ENCODE measurements at places on chromosomes 16 and 17. TPM values are rescaled to one million over a fixed set of nuclear protein-coding genes. Genes with fewer than 3 reads are reported as not detected.
A peak's percentile ranks its signal among the peaks of the same experiment; 100 is the strongest.

- DNase-seq = no peak
Observed at GRCh38 chr17:35053204-35053603, 10.3 kb downstream of the RFFL start.

DNA sequence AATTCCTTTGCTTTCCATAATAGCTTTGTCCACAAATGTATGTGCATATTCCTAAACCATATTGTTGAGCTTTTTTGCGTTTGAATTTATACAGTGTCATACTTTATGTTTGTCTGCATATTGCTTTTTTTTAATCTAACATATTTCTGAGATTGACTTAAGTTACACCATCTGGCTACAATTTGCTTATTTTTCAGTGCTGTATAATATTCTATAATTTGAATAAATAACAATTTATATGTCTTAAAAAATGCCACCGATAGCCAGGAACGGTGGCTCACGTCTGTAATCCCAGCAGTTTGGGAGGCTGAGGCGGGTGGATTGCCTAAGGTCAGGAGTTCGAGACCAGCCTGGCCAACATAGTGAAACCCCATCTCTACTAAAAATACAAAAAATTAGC is 1.5 kb upstream of the PIMREG start:
- DNase-seq = no peak

GRCh38 chr17:73506470-73507435 is 137.5 kb downstream of the SDK2 start:
- DNase-seq = no peak

CAPNS2 gene
- total RNA-seq = 0.57 TPM

LGALS9C gene
- not detected for total RNA-seq

MYH2 gene
- 0.22 TPM for total RNA-seq

- peak; percentile 71 for DNase-seq
Observed at GRCh38 chr16:86095131-86095752, 196.3 kb downstream of the IRF8 start.

EPOP gene
- total RNA-seq = 2.3 TPM

DNA sequence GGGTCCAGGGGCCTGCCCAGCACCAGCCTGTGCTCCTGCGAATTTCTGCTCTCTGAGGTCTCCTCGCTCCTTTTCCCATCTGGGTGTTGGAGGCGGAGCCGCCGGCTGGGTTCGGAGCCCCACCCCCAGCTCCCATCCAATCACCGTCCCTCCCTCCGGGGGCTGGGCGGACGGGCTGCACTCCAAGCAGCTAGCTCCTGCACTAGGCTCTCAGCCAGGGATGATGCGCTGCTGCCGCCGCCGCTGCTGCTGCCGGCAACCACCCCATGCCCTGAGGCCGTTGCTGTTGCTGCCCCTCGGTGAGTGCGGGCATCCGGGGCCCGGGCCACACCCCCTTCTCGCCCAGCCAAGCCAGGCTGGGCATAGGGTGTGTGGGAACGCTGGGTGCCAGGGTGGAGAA is at the start of gene NRN1L:
TSS of gene NRN1L (plus strand) at position 202 of the 400 bp plus-strand sequence. CDS start at position 221, 19 bp downstream.
- DNase-seq = peak; percentile 94

DNA sequence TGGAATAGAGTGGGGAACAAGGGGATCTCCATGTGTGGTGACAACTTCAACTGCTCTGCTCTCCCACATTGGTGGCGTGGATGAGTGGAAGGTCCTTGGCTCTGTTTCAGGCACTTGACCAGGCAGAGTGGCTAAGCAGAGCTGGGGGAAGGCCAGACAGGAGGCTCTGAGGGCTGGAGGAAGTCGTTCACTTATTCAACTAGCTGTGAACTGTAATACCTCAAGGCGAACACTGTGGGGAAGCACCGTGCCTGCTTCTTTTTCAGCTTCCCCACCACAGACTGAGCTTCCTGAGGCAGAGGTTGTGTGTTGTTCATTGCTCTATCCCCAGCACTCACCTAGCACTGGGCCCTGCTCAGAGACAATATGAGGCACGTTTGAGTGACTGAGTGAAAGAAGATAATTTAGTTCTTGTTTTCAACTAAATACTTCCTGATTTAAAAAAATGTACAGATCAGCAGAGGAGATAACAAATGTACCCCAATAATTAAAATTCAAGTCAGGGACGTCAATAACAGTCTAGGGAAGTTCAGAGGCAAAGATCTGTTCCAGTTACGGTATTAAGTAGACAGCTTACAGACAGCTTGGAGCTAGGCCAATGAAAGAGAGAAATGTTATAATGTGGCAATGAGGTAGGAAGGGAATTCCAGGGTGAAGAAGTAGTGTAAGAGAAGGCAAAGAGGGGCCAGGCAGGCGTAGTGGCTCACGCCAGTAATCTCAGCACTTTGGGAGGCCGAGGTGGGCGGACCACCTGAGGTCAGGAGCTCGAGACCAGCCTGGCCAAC is 34.7 kb downstream of the MYO18A start:
- no peak for DNase-seq

- DNase-seq = peak; percentile 92
Observed at GRCh38 chr17:77886387-77886728, 72.1 kb upstream of the TNRC6C start.

NME1 gene
- total RNA-seq = 23.2 TPM

- peak; percentile 86 for DNase-seq
Observed at GRCh38 chr16:57000271-57001025, 11.1 kb downstream of the NLRC5 start.

CDC27 gene
- 81.2 TPM for total RNA-seq

DNA sequence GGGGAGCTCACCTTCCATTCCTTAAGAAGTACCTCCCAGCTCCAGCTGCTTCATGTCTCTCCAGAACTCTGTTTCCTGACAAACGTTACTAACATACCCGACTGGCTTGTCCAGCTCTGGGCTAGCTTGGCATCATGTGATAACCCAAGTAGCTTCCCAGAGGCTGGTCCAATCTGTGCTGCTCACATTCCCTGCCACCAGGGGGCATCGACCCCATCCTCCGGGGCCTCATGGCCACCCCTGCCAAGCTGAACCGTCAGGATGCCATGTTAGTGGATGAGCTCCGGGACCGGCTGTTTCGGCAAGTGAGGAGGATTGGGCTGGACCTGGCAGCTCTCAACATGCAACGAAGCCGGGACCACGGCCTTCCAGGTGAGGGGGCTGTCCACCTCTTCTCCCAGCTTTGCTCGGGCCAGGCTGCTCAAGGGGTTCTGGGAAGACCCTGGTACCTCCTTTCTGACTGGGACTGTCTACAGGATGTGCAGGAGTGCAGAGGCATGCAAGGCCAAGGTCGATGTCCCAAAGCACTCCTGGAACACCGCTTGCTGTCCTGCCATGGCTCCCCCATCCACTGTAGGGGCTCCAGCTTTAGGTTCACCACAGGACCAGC is 7.6 kb downstream of the EPX start:
- no peak for DNase-seq

PSMD3 gene
- total RNA-seq = 85.2 TPM

- no peak for DNase-seq
Observed at GRCh38 chr17:79591014-79591590, 19.7 kb downstream of the RBFOX3 start.

SEC14L1 gene
- total RNA-seq = 44.2 TPM

GRCh38 chr17:4436846-4437245 is 3.1 kb downstream of the SPNS3 start:
- no peak for DNase-seq

SLC47A2 gene
- not detected for total RNA-seq

GRCh38 chr17:21843318-21843865 is 151.1 kb downstream of the KCNJ18 start:
- DNase-seq = no peak

TMEM204 gene
- 19.8 TPM for total RNA-seq

GRCh38 chr17:77101521-77102410 is 39.0 kb upstream of the SEC14L1 start:
- DNase-seq = no peak

- DNase-seq = no peak
Observed at GRCh38 chr17:73415782-73416181, 104.0 kb upstream of the CDC42EP4 start.

DNA sequence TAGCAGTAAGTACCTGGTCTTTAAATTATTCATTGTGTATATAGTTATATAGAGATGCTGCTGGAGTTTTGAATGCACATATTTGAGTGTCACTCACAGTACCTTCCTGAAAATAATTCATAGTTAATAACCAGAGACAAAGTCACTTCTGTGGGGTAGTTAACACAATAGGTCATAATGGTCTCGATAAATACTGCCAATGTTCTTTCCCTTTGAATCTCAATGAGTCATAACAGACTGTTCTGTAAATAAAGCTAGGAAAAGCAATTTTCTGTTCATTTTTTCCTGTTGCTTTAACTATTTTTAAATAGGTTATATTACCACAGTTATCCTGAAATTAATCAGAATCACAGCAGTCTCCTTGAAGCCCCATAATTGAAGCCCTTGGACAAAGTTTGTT is 87.2 kb downstream of the MAP2K4 start:
- no peak for DNase-seq

DNA sequence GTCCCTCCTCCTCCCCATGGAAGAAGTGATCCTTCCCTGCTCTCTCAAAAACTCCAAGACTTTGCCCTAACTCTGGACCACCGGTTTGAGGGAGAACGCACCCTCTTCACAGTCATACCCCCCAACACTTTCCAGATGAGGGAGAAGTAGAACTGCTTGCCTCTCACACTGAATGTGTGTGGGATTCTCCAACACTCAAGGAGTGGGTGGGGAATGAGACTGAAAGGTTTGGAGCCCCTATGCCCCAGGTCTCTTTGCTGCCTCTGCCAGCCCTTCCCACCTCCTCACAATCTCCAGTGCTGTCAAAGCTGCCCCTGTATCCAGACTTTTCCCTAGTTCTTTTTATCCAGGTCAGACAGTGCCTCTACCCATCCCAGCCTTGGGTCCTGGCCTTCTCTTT is 11.4 kb downstream of the HOXB4 start:
- no peak for DNase-seq

GRCh38 chr16:79659344-79659743 is 58.8 kb upstream of the MAF start:
- DNase-seq = no peak

- no peak for DNase-seq
Observed at GRCh38 chr16:19344224-19344801, 58.8 kb downstream of the CLEC19A start.

- no peak for DNase-seq
Observed at GRCh38 chr16:88064889-88065746, 113.9 kb downstream of the BANP start.

DNA sequence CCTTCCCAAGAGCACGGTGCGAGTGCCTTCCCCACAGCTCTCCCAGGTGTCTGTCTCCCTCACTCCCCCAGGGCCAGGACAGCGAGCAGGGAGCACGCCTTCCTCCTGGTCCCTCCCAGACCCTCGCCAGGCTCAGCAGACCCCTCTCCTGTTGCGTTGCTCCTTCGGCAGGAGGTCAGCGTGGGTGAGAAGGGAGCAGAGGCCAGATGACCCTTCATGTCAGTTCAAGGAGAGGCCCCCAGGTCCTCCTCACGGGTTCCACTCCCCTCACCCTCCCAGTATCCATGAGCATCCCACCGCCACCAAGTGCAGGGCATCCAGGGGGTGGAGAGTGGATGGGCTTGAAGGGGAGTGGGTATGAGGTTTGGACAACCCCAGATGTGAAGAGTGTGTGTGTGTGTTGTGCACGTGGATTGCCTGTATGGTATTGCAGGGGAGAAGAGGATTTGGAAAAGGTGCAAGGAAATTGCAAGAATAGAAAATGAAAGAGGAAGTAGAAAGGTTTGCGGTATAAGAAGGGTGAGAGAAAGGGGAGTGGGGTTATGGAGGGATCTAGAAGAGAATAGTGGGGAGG is 17.7 kb downstream of the SGCA start:
- DNase-seq = no peak

- DNase-seq = no peak
Observed at GRCh38 chr16:51109173-51109572, 41.9 kb downstream of the SALL1 start.

GRCh38 chr17:59651346-59651745 is 31.7 kb downstream of the CLTC start:
- no peak for DNase-seq

DNA sequence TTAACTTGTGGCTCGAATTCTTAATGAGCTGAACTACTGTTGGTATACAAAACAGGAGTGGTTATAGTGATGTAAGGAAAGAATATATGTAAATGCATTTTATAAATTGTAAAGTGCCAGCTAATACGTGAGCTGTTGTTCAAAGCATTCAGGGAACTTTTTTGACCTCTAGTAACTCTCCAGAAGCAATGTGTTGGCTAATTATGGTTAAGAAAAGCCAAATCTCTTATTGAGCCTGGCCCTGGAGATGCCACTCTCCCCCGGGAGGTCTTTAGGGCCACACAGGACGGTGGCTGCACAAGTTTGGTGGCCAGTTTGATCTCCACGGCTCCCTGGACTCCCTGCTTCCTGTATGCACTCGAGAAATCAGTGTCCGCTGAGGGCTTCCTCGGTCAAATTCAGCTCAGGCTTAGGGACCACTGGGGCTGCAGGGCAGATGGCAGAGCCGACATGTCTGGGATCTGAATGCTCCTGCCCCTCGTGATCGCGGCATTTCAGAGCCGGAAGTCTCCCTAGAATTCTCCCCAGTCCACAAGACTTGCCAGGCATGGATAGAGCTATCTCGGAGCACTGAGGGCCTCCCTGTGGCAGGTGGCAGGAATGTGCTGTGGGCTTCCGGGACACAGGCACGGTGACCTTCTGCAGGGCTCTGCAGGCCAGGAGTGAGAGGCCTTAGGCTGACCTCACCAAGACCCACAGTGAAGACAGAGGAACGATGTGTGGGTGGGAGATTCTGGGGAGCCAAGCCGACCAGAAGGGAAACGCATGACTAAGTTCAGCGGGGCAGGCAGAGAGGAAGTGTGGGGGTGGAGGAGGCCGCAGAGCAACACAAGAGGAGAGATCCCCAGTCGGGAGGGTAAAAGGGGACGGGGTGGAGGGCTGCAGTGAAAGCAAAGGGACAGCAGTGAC is 18.6 kb upstream of the PITPNM3 start:
- DNase-seq = no peak

SLC38A8 gene
- not detected for total RNA-seq

CD300A gene
- 2.6 TPM for total RNA-seq

PPM1E gene
- total RNA-seq = 1.1 TPM

DNA sequence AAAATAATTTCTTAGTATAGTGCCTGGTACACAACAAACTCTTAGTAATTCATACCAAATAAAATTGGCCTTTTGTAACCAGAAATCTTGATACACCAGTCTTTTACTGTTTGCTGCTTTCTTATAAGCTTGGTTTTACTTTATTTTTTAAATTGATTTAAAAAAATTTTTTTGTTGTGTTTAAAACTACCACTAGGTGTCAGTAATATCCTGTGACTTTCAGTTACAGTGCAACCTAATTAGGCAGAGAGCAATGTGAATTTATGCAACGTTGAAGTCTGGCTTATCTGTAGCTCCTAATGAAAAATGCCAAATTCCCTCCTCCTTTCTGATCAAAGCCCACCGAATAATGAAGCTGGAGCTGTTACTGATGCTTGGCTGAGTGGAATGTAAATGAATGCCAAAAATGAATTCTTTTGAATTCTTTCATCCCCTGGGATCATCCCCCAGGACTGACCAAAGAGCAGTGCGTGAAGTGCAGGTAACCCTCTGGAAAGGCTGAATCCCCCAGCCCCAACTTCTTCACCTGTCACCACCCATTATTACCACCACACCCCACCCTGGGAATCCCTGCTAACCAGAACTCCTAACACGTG is 3.8 kb downstream of the ERCC4 start:
- no peak for DNase-seq

GRCh38 chr17:45018514-45018847 is 33.0 kb downstream of the DCAKD start:
- no peak for DNase-seq

GRCh38 chr16:10964039-10964890 is 19.9 kb downstream of the CLEC16A start:
- DNase-seq = peak; percentile 91

- no peak for DNase-seq
Observed at GRCh38 chr17:49055181-49055927, 58.2 kb downstream of the IGF2BP1 start.

Measured in cardiac septum (tissue), 1 donor.